CD8-positive, alpha-beta memory T cell (primary cell): ENCODE measurements at places on chromosomes 16 and 17.

DNA sequence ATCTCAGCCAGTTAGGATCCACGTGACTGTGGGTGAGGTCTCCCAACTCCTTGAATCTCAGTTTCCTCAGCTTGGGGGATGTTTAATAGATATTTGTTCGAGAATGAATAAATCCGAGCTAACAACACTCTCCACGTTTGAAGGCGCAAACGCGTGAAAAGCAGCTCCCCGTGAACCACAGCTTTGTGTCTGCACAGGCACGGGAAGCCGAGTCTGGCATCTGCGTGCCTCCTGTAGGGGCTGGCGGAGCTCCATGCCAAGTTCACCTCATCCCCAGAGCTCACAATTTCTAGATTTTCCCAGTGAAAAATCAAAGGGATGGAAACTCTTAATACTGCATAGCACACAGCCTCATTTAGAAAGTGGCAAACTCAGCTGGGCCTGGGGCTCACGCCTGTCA is 14.3 kb downstream of the SGSH start:
- no peak for DNase-seq

DNA sequence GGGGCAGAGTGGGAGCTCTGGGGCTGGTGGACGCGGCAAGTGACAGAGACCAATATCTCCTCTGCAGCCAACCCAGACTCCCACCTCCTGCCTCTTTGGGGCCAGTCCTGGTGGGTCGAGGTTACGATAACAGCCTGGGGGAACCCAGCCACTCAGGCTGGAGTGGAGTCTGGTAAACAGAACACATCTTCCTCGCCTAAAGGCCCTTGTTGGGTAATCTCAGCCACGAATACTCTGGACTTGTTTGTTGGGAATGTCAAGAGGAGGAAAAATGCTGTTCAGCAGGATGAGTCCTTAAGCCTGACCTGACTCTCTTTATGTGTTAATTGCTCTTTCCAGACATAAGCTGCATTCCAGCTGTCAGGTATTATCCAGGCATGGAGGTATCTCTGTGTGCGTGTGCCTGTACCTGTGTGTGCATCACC is 8.0 kb upstream of the SPNS2 start:
- DNase-seq: no peak

- DNase-seq: no peak
These were observed 8.2 kb downstream of the WDR45B start for GRCh38 chr17:82640036-82640435.

GRCh38 chr16:86901483-86901882 is 323.1 kb downstream of the FOXL1 start:
- no peak for DNase-seq

DNA sequence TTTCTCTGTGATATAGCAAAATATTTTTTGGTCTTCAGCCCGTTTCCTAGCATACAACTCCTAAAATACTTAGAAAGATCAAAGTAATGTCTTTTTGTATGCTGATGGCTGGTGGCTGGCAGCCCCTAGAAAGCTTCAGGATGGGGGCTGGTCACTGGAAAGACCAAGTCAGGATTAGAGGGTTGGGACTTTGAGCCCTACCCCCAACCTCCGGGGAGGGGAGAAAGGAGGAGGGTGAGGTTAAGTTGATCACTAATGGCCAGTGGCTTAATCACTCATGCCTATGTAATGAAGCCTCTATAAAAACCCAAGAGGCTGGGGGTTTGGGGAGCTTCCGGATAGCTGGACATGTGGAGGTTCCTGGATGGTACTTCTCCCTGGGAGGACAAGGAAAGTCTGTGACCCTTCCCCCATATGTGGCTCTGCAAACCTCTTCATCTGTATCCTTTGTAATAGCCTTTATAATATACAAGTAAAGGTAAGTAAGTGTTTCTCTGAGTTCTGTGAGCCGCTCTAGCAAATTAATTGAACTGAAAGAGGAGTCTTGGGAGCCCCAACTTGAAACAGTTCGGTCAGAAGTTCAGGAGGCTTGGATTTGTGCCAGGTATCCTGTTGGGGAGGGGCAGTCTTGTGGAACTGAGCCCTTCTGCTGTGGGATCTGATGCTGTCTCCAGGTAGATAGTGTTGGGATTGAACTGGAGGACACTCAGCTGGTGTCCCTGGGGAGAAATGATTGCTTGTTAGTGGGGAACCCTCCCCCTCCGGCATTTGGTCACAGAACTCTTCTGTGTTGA is 3.5 kb downstream of the SLC7A6 start:
- DNase-seq: no peak

- no peak for DNase-seq
These were observed 17.3 kb downstream of the CDH13 start for GRCh38 chr16:82643936-82644630.

GRCh38 chr16:68776821-68777485 is 39.9 kb downstream of the CDH1 start:
- DNase-seq: peak; percentile 6

GRCh38 chr17:39702901-39703893 is 3.3 kb downstream of the ERBB2 start:
- no peak for DNase-seq

DNA sequence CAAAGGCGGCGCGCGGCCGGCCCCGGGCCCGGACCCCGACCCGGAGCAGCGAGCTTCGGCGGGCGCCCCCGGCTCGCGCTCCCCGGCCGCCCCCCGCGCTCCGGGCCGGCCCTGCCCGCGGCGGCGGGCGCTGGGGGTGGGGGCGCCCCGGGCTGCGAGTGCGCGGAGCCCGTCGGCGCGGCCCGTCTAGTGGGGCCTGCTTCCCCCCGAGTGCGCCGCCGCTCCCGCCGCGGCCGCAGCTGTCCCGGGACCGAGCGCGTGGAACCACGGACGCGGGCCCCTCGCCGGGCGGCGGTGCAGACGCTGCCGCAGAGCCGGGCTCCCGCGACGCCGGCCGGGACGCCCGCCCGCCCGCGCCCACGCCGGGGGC is 308 bp downstream of the ADCY9 start:
- DNase-seq: no peak

DNA sequence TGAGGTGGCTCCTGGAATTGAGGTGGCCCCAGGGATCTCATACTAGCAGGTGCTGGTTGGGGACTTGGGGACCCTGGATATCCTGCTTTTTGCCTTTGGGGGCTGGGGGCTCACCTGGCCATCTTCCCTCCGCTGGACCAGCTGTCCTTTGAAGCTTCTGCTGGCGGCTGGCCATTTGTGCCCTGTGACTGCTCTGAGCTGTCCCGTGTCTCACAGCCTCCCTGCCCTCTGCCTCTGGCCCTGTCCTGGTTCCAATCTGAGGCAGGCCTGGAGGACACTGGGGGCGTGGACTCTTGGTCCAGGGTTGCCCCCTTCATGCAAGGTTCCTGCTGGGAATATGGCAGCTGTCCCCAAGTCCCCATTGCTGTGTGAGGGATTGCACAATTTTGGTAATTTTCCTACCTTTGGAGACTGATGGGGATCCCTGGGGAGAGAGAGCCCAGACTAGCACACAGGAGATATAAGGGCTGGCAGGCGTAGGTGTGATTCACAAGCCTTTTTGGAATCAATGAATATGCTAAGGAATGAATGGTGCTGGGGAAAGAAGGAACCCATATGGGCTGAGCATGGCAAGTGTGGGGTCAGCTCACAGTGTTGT is 19.2 kb downstream of the ADCY7 start:
- DNase-seq: no peak
